Activated CD4-positive, alpha-beta T cell treated with anti-CD3 and anti-CD28 coated beads for 4 hours (primary cell): ENCODE measurements at places on chromosomes 16 and 17.

DNA sequence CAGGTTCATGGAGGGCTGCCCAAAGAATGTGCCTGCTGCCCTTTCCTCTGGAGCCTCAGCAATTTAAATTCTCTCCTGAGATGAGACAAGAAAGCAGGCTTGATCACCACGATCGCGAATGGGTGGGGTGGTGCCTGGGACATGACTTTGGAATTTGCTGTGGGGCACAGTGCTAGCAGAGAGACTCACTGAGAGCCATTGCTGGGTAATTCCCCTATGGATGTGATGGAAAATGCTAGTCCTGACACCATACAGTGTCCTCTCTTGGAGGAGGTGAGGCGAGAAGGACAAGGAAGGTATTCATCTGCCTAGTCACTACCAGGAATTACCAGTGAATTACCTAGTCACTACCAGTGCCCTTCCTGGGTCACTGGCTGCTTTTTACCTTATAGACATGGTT, 15.5 kb downstream of the FAM20A start:
- DNase-seq: no peak

- DNase-seq: no peak
These were observed 64.9 kb downstream of the TEX14 start for GRCh38 chr17:58626905-58627304.

- DNase-seq: no peak
These were observed 69.5 kb downstream of the JPH3 start for GRCh38 chr16:87671715-87672270.

DNA sequence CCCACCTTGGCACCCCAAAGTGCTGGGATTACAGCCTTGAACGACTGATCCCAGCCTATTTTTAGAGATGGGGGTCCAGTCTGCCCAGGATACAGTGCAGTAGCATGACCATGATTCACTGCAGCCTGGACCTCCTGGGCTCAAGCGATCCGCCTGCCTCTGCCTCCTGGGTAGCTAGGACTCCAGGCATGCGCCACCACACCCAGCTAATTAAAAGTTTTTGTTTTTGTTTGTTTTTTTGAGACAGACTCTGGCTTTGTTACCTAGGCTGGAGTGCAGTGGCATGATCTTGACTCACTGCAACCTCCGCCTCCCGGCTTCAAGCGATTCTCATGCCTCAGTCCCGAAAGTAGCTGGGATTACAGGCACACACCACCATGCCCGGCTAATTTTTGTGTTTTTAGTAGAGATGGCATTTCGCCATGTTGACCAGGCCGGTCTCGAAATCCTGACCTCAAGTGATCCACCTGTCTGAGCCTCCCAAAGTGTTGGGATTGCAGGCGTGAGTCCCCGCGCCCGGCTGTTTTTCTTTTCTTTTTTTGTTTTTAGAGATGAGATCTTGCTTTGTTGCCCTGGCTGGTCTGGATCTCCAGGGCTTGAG, 2.3 kb upstream of the PAFAH1B1 start:
- no peak for DNase-seq

DNA sequence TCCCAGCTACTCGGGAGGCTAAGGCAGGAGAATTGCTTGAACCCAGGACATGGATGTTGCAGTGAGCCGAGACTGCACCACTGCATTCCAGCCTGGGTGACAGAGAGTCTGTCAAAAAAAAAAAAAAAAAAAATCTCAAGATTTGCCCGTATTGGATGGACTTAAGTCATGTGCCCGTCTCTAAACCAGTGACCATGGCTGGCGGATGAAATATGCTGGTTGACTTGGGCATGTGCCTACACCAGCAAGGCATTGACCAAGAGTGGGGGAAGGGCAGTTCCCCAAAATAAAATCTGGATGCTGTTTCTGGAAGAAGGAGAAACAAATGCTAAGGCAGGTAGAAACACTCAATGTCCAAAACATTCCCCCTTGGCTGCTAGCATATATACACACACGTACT, 21.5 kb upstream of the COL1A1 start:
- DNase-seq: no peak

DNA sequence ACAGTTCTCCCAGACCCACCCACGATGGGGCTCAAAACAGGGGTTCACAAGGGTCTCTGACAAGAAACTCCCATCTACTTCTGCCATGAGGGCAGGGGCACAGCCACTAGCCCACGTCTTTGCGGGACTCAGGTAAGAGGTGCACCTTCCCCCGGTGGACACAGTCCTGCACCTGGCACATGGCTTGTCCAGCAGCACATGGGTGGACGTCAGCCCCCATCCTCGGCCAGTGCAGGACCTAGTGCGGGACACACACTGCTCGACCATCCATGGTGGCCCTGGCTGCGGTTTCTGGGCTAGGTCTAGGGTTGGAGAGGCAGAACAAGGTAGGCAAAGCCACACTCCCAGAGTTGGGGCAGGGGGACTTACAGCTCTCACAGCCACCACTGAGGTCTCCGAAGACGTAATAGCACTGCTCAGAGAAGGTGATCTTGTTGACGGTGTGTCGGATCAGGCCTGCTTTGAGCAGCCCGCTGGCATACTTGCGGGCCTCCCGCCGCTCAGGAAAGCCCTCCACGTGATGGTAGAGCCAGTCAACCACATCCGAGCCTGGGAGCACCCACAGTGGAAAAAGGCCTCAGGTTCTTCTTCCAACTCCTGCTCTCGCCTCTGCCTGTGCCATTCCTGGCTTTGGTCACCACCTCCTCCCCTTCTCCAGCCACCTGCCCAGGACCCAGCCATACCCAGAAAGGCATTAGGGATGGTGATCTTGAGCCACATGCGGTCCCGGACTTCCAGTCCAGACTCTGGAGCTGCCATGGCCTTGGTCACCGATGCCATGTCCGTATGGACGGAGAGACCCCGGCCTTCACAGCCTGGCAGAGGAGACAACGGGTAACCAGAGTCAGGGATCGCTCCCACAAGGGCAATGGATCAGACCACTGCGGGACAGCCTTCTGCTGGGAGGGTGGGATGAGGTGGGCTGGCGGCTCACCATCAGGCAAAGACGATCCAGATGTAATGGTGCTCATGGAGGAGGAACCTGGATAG, 7.3 kb downstream of the ACADVL start:
- no peak for DNase-seq

DNA sequence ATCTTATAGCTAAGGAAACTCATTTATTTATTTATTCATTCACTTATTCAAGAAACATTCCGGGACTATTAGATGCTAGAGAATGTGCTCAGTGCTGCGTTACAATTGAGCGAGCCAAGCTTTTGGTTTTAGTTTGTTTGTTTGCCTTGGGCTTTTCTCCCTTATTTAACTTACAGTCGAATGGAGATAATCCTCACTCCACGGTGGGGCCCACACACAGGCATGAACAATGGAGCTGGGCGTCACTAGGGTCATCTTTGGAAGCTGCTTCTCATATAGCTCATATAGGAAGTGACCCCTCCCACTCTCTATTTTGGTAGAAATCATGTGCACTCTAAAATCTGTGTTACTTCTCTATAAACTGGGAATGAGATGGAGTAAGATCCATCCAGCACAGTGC, 210.0 kb downstream of the TMEM114 start:
- DNase-seq: no peak

DNA sequence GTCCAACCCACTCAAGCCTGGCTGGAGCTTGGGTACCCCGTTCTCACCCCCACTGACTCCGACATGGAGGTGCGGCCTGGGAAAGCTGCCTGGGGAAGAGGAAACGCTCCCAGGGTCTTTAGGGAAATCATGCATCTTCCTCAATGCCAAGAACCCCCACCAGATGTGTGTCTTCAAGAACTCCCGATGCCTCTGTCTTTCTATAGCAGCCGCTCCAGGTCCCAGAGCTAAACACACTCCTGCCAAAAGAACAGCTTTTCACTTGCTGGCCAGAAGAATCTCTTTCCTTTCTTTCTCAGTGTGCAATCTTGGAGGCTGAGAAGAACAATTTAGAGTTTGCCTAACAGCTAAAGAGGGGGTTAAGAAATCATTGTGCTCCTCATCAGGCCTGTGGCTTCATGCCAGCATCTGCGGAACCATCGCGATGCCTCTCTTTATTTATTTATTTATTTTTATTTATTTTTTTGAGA, 41.1 kb upstream of the MTSS2 start:
- no peak for DNase-seq

GRCh38 chr16:53599548-53599947, 96.5 kb upstream of the AKTIP start:
- DNase-seq: no peak

GRCh38 chr17:11704041-11704440, 105.8 kb downstream of the DNAH9 start:
- no peak for DNase-seq

DNA sequence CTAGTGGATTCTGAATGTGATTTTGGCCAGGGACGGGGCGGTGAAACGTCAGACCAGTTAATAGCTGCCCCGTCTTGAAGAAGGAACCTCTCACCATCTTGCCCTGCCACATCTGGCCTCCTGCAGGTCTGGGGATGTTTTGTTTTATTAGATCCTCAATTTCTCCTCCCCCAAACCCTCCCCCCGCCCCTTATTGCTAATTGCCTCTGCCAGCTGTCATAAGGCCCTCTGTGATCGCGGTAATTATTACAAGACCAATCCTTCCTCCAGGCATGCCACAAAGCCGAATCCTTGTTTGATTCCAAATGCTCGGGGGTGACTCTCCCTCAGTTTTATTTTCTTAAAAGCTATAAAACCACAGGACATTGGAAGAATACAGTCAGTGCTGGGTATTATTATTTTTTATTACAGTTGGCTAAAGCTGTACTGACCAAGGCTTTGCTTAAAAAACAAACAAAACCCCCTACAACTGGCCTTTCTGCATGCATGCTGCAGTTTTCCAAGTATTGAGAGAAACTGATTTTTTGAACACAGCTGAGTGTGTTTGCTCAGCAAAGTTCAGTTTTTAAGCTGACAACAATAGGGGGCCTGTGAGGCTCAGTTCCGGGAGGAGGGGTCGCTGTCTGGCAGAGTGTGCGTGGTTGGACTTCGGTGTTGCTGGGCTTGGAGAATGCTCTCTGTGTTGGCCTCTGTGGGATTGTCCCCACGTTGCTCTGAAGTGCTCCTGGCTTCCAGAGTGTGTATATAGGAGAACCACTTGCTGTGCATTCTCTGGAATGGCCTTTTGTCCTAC, 1.7 kb downstream of the KSR1 start:
- DNase-seq: no peak

- peak; percentile 87 for DNase-seq
These were observed 5.4 kb upstream of the ICAM2 start for GRCh38 chr17:64025732-64026294.

GRCh38 chr17:60888812-60889709, 211.4 kb downstream of the BCAS3 start:
- DNase-seq: no peak

DNA sequence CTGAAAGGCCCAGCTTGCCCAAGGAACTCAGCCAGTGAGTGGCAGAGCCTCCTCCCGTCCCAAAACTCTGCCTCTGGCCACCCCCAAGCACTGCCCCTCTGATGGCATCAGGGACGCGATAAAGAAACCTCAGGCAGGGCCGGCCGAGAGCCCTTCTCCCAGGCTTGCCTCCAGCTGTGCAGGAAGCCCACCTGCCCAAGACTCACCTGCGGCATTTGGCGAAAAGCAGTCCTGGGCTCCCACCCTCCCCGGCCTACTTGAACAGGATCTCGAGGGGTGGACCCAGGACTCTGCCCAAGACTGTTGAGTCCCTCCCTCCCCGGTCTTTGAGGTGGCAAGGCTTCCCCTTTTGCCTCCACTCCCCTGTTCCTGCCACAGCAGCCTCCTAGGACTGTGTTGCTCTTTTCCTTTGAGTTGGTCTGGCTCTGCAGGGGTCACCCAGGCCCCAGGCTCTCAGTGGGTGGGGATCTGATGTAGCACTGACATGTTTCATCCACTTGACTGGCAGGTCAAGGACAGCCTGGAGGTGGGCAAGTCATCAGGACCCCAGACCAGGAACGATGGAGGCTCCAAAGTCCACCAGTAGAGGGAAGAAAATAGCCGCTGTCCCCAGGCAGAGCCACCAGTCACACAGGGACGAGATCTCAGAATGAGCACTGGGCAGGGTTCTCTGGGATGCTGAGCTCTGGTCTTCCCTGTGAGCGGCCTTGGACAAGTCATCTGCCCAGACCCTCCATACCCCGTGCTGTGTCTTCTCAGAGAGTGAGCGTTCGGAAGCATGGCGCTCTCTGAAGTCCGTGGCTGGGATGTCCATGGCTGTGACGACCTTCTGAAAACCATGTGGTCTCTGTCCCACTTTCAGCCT, 111.0 kb upstream of the TNRC6C start:
- no peak for DNase-seq

DNA sequence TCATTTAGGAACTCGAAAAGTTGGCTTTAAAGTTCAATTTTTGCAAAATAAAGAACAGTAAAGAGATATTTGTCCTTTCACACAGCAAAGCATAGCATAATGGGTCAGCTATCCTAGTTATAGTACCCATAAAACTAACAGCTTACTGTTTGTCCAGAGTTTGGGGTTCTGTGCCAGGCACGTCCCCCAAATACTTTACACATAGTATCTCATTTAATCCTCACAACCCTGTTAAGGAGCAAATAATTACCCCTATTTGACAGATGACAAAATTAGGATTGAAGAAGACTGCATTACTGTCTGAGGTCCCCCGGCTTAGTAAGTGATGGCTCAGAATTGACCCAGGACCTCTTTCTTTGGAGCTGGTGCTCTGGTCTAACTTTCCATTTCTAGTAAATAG, 52.6 kb downstream of the MYO1D start:
- DNase-seq: no peak

DNA sequence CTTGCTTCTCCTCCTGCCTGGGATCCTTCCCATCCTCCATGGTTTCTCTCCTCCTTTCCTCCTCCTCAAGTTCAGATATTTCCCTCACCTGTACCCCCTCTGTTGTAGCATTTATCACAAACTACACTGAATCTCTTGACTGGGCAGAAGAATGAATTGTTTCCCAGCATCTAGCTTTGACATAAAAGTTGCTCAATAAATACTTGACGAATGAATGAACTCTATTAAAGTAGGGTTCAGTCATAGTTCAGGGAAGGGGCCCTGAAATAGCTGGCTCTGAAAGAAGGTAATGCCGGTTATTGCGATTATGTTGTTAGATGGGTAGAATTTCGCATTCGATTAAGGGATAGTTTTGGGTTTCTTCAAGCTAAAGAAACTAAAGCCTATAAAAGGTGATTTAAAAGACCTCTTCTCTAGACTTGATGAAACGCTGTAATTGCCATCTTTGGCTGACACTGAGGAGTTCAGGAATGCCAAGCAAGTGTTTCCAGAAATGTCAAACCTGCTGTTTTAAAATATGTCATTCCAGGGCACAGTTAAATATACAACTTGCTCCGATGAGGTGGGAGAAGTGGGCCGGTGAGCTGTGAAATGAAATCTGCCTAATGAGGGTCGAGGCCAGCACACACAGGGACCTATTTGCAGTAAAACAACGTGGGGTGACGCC, 1.0 kb upstream of the CPD start:
- DNase-seq: no peak
